ENCODE measurements at places on chromosomes 4 and X. TPM values are rescaled to one million over a fixed set of nuclear protein-coding genes. Genes with fewer than 3 reads are reported as not detected.

Gene USP17L10
- not detected for total RNA-seq

Gene ETDA
- total RNA-seq, result not detected

Gene IL9R
- total RNA-seq, result 0.36 TPM

Gene CENPVL3
- total RNA-seq, result not detected

Gene FRMD7
- total RNA-seq, result 0.27 TPM

Gene SLC25A14
- total RNA-seq, result 28.7 TPM

- ATAC-seq, result no peak
Measured at GRCh38 chr4:154560419-154560801, 2.4 kb upstream of the FGB start.

- ATAC-seq, result no peak
Measured at GRCh38 chr4:4887426-4887825, 28.0 kb downstream of the MSX1 start.

- no peak for ATAC-seq
Measured at GRCh38 chrX:24513416-24513815, 48.3 kb downstream of the PDK3 start.

Measured in motor neuron (in vitro differentiated cells).